ENCODE measurements at places on chromosomes 11 and 22.

GRCh38 chr11:133966921-133967598 is 10.3 kb upstream of the IGSF9B start:
- DNase-seq, result no peak

GRCh38 chr11:110345743-110346142 is 49.3 kb upstream of the RDX start:
- no peak for DNase-seq

GRCh38 chr11:106249617-106250239 is 172.3 kb downstream of the AASDHPPT start:
- DNase-seq, result no peak

DNA sequence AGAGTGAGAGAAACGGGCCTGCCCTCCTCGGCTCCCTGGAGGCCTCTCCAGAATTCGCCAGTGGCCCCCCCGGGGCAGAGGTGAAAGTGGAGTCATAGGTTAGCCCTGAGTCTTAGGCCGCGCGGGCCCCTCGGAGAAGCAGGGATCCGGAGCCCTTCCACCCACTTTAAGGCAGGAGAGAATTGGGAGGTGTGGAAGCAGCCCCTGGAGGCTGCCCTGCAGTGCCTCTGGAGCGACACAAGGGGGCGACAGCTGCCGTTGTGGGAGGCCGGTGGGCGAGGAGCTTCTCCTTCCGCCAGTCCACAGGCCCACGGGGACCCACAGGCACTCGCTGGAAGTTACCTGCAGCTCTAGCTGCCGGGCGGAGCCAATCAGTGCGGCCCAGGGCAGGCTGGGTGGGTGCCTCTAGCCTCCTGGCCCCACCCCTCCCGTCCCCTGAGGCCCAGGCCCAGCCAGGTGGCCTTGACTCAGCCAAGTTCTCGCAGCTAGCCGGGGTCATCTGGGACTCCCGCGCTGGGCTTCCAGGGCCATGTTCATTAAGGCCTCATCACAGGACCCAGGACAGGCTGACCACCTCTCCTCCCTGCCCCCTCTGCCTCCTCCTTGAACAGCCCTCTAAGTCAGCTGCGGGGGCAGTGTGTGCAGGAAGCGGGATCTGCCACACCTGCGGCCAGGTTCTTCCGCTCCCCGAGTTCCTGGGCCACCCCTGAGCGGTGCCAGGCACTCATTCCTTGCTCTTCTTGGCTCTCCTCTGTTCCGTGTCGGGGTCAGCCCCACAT is 5.0 kb downstream of the DGKZ start:
- peak; percentile 53 for DNase-seq

GRCh38 chr11:107691000-107691750 is 20.7 kb downstream of the SLN start:
- DNase-seq, result no peak

GRCh38 chr22:49243335-49243734 is 584.3 kb downstream of the BRD1 start:
- no peak for DNase-seq

- no peak for DNase-seq
Observed at GRCh38 chr22:36739185-36739584, 35.6 kb upstream of the CACNG2 start.

GRCh38 chr22:20980938-20981722 is 967 bp upstream of the LZTR1 start:
- DNase-seq, result no peak

- DNase-seq, result no peak
Observed at GRCh38 chr22:36306227-36306626, 53.3 kb downstream of the APOL1 start.

- DNase-seq, result no peak
Observed at GRCh38 chr11:124538019-124538418, 5.4 kb downstream of the OR8B12 start.

- no peak for DNase-seq
Observed at GRCh38 chr11:35180317-35181233, 41.6 kb downstream of the CD44 start.

GRCh38 chr22:31750365-31751284 is 693 bp upstream of the PRR14L start:
- DNase-seq, result no peak

- no peak for DNase-seq
Observed at GRCh38 chr11:33867996-33868646, 23.8 kb downstream of the LMO2 start.

DNA sequence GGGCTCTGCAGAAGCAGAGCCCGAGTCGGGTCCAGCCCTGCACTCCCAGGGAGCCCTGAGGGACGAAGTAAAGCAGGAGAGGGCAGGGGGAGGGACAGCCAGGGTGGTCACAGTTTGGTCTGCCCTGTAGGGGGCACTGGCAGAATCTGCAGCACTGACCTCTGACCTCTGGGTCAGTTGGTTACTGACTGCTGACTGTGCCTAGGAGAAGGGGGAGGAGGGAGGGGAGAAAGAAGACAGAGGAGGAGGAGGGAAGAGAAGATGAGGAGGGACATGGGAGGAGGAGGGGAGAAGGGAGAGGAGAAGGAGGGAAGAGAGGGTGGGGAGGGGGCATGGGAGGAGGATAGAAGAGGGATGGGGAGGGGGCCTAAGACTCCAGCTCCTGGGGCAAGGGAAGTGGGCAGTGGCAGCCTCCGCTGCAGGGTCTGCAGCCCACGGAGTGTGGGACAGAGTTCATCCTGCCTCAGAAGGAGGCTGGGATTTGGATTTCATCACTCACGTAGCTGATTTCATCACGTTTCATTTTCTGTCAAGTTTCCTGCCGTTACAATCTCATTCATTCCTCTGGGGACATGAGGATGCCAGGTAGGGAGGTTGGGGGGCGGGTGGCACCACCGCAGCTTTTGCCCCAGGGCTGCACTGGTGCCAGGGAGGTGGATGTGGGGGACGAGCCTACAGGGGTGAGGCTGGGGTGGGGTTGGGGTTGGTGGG is 55.2 kb downstream of the FLRT1 start:
- no peak for DNase-seq
